Fibroblast of skin of left biceps (primary cell): ENCODE measurements at places on chromosomes 6 and 20.

DNA sequence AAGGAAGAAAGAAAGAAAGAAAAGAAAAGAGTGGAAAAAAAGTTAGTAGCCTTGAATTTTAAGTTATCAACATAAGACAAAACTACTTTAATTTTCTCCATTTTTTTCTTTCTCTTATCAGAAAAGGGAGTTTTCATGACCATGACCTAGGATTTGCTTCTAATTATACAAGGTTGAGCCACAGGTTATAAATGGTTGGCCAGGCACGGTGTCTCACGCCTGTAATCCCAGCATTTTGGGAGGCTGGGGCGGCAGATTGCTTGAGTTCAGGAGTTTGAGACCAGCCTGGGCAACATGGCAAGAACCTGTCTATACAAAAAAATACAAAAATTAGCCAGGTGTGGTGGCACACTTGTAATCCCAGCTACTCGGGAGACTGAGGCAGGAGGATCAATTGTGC lies 7.8 kb upstream of the MTRES1 start:
- no peak for DNase-seq

GRCh38 chr20:6651016-6651415 lies 116.5 kb upstream of the BMP2 start:
- DNase-seq = no peak

DNA sequence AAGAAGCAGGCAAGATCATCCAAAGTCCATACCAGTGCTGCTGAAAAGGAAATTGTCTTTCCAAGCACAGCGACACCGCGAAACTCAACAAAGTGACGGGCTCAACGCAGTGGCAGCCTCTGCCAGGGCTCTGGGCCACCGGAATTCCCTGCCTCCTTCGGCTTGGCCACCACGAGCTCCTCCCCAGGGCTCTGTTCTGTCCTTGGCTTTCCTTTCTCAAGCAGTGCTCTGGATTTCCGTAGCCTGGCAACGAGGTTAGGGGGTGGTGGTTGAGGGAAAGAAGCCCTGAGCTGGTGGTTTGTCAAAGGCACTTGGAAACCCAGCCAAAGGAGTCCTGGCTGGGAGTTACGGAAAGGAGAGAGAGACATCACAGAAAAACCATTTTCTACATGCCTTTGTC lies 31.2 kb downstream of the PRR18 start:
- DNase-seq = no peak

GRCh38 chr6:2990248-2990931 lies 9.3 kb upstream of the NQO2 start:
- DNase-seq = no peak

GRCh38 chr6:63322981-63323380 lies 3.2 kb upstream of the LGSN start:
- DNase-seq = no peak

GRCh38 chr20:1185790-1186334 lies 1.1 kb upstream of the TMEM74B start:
- no peak for DNase-seq

DNA sequence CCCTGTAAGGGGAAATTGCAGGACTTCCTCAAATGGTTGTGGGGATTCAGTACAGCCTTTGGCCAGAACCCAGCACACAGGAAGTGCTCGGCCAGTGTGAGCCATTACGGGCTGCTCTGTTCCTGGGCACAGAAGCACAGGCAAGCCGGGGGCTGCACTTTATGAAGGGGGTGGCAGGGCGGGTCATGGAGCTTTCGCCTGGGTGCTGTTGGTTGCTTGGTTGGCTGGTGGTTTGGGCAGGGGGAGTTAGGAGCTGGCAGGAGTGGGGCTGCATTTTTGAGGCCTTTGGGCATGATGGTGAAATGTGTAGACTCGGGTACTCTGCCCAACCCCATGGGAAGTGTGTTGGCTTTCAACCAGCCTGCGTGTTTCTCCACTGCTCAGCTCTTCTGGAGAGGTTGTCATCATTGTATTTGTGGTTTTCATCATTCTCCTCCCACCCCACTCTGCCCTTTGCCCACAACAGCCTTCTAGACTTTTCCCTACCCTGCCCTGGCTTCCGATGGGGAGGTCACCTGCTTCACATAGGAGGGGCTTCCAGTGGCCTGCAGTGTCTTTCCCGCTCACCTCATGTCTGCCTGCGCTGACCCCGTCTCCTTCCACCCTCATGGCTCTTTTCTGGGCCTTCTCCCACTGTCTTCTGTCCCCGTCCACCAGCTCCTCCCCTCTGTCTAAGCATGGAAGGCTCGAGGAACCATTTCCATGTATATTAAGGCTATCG lies 16.1 kb upstream of the RBM38 start:
- DNase-seq = no peak

GRCh38 chr20:41524980-41525613 lies 93.1 kb downstream of the CHD6 start:
- DNase-seq = no peak

- no peak for DNase-seq
These were observed 114.2 kb downstream of the MOXD1 start for GRCh38 chr6:132287101-132287500.

DNA sequence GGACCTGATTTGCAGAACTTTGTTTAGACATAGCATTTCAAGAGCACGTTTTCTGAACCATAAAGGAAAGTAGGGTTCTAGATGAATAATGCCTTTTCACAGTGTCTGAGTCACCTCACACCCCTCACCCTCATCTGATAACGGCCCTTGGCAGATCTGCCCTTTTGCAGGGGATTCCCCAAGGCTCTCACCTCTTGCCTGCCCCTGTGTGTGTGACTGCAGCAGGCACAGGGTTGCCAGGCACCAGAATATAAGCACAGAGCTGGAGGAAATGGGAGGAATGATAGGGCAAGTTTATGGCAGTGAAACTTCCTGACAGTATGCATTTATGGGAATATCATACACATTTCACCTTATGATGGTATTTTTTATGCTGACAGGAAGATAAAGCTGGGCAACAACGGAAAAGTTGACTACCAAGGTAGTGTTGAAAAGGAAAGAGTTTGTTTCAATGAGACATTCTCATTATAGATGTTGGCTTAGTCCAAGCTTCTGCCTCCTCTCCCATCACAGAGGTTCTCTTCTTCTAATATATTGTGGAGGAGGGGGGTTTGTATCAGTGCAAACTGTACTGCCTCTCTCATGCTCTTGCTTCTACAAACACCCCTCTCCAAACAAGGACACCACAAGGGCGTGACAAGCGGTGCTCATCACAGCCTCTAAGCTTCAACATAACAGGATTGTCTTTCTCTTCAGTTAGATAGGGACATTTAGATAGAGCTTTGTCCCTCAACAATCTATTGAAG lies 101.5 kb upstream of the BACH2 start:
- DNase-seq = no peak

- DNase-seq = no peak
These were observed 144.2 kb downstream of the EYA2 start for GRCh38 chr20:47038566-47039560.

- no peak for DNase-seq
These were observed 129.7 kb downstream of the RALGAPA2 start for GRCh38 chr20:20582734-20583133.

GRCh38 chr20:57245997-57246396 lies 20.4 kb downstream of the BMP7 start:
- DNase-seq = no peak
